ENCODE measurements at places on chromosomes 16 and 17. TPM values are rescaled to one million over a fixed set of nuclear protein-coding genes. Genes with fewer than 3 reads are reported as not detected.

GRCh38 chr17:68178831-68179230, 69.0 kb upstream of the AMZ2 start:
- DNase-seq = no peak

GRCh38 chr17:1967213-1967612, 57.9 kb downstream of the RTN4RL1 start:
- no peak for DNase-seq

GRCh38 chr16:70608521-70608920, 37.8 kb upstream of the IL34 start:
- DNase-seq = no peak

Gene FBXO39
- polyA plus RNA-seq = not detected

Gene FOXN1
- polyA plus RNA-seq = 0.34 TPM
